ENCODE measurements at places on chromosomes 7 and 10.

- peak; percentile 91 for DNase-seq
Measured at GRCh38 chr10:33335801-33336581, 1.5 kb upstream of the NRP1 start.

GRCh38 chr10:122514045-122514840 lies 46.3 kb upstream of the DMBT1 start:
- no peak for DNase-seq

DNA sequence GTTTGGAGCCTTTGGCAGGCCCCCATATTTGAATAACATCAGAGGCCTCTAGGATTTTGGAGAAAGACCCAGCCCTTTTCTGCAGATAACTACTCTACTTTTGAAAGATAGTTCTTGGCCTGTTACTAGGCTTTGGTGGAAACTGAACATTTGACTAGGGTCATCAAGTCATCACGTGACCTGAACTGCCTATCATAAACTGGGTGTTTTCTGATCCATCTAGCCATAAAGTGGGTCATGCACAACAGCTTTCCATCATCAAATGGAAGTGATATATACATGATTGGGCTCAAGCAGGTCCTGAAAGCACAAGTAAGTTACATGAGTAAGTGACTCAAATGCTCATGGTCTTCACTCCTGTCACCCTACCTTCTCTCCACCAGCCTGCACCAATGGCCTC lies 552.3 kb upstream of the GRM3 start:
- no peak for DNase-seq

DNA sequence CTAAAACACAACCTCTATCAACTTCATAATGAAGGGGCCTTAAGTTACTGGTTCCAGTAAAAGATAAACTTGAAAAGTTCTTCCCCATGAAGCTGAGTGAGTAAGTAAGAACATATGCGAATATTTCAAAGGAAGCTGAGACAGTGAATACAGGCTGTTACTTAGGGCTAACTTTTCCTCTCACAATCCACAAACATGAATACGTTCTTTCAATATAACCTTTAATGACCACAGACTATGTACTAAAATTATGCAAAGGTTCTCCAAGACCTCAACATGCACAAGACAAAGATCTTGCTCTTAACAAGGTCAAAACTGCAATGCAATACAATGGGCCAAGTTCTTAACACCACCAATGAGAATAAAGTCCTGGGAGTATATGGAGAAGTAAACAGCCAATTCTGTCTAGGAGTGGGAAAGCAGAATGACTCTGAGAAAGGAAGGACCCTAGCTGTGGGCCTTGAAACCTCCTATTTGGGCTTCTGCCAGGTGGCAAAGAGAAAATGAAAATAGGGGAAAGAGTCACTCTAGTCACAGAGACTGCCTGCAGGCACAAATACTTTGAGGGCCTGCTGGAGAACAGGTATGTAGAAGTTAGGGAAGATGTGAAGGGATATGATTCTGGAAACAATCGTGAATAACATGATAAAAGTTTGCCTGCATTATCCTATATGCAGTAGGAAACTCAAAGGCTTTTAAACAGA lies 43.7 kb downstream of the OSBPL3 start:
- no peak for DNase-seq

DNA sequence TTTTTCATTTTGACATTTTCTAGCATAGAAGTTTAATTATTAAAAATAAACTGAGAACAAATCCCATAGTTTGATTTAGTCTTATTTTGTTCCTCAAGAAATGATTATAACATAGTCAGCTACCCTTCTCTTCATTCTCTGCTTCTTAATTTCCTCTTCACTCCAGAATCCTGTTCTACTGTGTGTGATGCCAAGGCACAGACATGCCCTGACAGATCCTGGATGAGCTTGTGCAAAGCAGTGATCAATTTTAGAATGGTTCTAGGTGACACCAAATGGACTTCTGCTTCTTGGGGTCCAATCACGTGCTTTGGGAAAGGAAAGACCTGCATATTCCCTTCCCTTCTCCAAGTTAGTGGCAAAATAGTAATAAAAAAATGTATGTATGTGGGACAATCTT lies 665.6 kb downstream of the MAGI2 start:
- DNase-seq, result no peak

DNA sequence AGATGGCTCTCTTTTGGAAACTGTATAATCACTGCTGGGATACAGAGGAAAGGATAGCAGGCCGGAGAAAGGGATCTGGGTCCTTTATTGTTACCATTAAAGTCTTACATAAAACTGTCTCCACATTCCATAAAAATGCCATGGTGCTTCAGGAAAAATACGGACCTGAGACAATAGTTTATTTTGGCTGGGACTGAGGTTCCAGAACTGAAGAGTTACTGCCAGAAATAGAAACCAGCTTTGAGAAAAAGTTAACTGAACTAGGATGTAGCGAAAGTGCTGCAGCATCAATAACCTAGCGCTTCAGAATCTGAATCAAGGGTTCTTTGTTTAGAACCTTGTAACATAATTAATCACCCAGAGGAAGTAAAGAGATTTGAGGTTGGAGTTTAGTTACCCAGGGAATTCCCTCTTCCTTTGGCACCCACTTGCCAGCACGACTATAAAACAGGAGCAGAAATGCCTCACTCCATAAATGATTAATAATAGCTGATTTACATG lies 38.0 kb downstream of the MEOX2 start:
- no peak for DNase-seq

GRCh38 chr10:103110407-103110806 lies 82.7 kb downstream of the NT5C2 start:
- DNase-seq, result no peak

DNA sequence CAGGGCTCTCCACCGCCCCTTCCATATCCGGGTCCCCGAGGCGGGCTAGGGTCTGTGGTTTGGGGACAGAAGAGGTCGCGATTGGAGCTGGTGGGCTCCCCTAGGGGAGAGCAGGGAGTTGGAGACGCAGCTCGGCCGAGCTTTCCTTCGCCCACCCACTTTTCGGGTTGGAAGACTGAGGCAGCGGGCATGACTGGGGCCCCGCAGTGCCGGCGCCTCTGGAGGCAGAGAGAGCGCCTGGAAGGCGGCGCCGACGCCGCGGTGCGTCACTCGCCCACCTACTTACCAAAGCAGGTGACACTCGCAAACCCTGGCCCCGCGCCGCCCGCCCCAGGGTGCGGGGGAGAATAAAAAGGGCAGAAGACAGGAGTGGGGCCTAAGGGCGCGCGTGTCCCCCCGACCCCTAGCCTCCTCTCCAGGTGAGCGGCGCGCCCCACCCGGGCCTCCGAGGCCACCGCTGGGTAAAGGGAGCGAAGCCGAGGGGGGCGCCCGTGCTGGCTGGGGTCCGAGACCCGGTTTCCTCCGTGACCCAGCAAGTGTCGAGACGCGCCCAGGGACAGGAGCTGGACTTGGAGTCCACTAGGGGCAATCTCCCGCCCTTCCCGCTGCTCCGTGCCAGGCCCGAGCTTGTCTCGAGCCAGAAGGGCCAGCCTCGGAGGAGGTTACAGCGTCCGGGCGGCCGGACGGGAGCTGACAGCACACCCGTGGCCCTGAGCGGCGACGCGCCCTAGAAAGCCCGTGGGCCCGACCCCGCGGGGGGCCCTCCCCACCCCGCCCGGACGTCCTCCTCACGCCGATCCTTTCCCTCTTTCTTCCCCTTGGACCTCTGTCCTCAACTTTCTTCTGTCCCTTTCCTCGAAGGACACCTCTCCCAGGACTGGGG lies 34.4 kb upstream of the GRID1 start:
- DNase-seq, result no peak

DNA sequence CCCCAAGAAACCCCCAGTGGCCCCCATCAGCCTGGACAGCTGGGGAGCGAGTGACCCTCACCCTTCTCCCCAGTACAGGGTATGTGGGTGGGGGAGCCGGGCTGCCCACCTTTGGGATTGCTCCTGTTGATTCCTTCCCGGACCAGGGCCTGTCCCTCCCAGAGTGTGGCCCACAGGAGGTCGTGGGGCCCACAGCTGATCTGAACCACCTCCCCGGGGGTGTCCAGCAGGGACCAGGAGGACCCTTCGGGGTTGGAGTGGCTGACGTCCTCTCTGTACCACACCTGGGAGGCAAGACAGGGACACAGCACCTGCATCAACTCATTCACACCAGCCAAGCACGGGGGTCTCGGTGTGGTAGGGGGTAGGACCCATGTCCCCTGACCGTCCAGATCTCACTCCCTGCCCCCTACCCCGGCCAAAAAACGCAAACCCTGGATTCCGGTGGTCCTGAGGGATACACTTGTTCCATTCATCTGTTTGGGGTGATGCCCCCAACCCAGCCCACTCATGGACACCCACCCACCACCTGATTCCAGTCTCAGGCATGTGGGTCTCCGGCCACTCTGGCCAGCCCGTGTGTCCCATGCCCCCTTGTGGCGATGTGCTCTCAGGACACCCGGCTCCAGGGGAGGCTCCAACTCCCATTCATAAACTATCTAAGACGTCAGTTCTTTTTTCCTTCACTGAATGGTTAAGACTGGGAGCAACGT lies 10.9 kb downstream of the TECPR1 start:
- no peak for DNase-seq

DNA sequence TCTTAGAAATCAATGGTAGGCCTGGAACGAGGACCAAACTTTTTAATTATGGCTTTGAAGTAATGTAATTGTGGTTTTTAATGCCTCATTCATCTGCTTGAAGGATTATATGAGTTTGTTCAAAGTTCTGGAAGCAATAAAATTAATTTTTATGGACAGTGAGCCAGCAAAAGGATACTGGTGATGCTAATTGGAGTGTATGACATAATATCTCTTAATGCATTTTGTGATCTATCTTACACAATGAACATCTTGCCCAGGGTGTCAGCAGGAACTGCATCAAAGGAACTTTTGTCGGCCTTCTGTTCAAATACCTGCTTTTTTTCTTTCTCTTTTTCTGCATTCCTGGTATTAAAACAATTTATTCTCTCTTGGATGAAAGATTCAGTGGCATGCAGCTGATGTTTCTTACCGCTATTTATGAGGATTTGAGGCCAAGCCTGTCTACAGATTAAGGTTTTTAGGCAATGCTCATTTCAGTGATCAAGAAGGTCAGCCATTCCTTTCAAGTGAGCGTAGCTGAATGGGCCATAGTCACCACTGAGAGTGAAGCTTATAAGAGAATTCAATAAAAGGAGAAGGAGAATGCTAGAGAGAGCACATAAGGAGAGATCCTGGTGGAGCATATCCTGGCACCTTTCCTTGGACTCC lies 974.8 kb downstream of the SORCS3 start:
- DNase-seq, result no peak
